ENCODE measurements at places on chromosomes 4 and X.

GRCh38 chr4:159451006-159451405 lies 348.1 kb downstream of the RAPGEF2 start:
- no peak for DNase-seq

DNA sequence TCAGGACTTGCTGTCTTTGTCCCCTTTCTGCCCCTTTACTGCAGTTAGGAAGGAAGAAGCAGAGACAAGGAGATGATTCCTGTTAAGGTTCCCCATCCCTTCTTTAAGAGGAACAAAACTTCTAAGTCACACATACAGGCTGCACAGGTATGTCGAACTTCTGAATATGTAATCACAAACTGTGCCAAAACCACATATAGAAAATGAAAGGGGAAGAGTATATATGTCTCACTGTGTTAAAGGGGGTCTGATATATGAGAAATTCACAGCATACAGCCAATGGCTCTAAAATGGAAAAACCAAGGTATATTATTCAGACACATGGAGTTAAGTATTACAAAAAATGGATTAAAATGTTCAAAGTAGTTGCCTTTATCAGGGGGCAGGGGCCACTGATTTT lies 11.7 kb downstream of the CFAP97 start:
- no peak for DNase-seq

- DNase-seq = peak; percentile 63
These were observed 867 bp downstream of the TIFA start for GRCh38 chr4:112284662-112285411.

DNA sequence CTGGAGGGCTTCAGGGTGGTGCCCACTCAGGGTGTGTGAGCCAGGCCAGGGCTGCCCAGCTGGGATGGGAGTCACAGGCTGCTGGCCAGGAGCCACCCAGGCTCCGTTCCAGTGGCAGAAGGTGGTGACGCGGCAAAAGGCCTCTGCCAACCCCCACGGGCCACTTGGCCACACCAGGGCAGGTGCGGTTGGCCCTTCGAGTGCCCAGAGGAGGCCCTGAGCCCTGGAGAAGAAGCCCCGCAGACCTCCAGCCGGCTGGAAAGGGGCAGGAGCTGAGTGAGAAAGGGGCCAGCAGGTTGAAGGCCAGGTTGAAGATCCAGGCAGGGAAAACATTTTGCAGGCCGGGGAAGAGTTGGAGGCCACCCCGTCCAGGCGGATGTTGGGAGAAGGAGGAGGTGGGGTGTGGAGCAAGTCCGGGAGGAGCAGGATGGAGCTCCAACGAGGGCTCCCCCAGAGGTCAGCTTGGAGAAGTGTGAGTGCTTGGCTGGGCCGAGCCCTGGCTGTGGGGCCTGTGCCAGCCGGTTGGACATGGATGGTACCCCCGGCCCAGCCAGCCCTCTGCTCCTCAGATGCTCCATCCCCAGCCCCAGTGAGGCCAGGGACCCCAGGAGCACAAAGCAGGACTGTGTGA lies 2.8 kb upstream of the CPLX1 start:
- peak; percentile 74 for DNase-seq

DNA sequence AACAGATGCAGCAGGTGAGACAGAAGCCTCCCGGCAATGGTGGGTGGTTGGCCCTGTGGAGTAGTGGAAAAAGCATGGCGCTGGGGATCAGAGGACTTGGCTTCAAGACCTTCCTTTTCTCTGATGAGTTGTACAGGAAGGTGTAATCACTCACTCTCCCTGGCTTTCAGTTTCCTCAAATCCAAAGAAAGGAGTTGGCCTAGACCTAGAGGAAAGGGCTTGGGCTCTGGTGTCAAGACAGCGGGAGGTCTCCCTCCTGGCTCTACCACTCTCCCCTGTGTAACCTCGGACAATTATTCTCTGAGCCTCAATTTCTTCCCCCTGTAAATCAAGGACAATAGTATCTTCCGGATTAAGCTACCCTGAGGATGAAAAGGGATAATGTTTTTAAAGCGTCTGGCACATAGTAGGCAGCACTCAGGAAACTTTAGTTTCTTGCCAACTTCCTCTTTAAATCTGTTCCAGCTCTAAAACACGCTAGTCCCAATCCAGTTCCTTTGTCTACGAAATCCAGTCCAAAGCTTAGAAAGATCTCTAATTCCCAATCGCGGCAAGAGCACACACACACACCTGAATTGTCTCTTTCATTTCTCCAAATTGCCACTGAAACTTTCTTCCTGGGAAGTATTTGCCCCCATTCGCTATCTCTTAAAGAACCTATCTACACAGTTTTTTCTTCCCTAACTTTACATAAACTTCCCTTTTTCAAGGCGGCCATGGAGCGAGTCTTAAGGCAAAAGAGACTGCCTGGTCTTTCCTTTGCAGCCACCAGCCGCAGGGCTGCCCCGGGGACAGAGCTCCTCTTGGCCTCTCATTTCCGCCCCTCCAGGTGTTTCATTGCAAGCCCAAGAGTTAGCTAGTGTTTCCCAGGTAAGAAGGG lies 29.9 kb upstream of the GPC4 start:
- peak; percentile 16 for DNase-seq

GRCh38 chr4:84841435-84841834 lies 125.1 kb downstream of the WDFY3 start:
- DNase-seq = no peak

DNA sequence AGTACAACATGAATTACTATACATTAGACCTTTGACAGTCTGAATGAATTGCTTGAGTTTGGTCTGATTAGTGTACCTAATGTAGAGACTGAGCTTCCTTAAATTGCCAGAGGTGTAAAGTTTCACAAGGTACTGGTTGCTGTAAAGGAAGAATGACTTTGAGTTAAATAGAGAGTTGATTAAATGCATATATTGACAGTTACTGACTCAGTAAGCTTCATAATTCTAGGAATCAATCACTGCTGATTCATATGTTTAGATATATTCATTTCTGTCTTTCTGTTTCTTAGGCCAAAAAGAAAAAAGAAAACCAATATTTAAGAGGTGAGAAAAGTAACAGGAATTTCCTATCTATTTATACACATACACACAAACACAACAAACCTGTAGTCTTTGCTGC lies 16.2 kb upstream of the ART3 start:
- no peak for DNase-seq

- DNase-seq = no peak
These were observed 152.0 kb upstream of the USP9X start for GRCh38 chrX:40933132-40933705.

DNA sequence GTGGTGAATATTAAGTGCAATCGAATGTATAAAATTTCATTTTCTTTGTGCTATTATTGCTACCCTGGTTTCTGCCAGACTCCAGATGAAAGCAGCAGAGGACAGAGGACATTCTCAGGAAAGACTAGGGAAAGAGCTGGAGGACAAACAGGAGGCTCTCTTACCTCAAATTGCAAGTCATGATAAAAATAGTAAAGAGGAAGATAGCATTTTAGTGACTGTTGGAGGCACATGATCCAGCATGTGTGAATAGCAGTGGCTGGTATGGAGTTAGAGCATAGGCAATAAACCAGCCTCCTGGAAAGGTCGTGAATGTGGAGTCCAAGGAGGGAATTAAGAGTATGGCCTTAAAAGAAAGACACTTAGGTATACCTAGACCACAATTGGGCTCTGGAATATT lies 1040.0 kb downstream of the STPG2 start:
- DNase-seq = no peak

DNA sequence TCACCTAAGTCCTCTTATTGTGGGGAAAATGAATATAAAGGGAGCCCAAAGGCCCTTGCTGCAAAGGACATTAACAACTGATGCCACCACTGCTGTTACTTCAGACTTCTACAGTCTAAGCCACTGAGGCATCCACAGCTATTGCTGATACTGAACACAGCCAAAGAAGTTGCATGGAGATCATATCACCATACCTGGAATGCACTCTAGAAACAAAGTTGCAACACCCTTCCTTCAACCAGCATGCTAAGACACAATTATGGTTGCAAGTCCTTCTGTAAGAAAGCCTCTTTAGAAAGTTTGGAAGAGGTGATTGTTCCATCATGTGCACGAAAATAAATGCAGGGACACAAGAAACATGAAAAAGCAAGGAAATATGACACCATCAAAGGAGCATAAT lies 105.7 kb upstream of the SH3RF1 start:
- no peak for DNase-seq

GRCh38 chrX:24178441-24178840 lies 28.9 kb downstream of the ZFX start:
- no peak for DNase-seq

DNA sequence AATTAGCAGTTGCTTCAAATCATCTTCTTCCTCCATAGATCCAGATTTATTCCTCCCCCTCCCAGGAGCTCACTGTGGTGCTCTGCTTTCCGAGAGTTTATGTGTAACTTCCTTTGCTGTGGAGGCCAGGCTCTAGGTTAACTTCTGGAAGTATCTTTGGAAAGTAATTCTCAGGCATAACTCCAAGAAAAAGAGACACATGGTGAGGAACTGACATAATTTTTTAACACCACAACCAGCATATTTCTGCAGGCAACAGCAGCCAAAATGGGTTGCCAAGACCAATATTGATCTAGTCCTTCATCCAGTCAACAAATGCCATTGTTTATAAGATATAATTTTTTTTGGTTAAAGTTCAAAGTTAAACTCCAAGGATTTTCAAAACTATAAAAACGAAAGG lies 114.5 kb upstream of the RBPJ start:
- no peak for DNase-seq

DNA sequence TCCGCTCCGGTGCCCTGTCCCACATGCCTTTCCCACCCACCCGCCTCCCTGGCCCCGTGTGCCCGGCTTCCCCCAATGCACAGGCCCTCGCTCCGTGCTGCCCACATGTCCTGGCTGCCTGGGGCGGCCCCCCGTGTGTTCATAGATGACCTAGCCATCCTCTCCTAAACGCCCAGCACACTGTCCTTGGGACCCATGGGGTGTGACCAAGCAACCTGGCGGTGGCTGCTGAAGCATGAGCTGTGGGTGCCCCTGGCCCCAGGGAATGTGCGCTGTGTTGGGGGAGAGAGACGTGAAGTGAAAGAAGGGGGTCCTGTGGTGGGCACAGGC lies 28.3 kb downstream of the MAEA start:
- no peak for DNase-seq

DNA sequence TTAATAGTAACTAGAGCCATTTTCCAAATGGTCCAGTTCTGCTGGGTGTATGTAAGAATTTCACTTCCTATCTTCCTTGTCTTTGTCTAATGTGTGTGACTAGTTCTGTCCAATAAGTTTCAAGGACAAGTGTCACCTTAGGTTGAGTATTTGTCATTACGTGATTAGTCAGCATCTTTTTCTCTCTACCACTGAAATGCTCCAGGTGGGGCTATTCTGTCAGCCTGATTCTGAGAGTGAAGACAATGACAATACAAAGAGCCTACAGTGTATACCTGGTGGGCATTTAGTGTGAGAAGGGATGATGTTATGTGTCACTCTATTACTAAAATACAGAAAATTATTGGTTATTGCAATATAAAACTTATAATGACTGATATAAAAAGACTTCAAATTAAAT lies 876.3 kb downstream of the C4orf33 start:
- no peak for DNase-seq

DNA sequence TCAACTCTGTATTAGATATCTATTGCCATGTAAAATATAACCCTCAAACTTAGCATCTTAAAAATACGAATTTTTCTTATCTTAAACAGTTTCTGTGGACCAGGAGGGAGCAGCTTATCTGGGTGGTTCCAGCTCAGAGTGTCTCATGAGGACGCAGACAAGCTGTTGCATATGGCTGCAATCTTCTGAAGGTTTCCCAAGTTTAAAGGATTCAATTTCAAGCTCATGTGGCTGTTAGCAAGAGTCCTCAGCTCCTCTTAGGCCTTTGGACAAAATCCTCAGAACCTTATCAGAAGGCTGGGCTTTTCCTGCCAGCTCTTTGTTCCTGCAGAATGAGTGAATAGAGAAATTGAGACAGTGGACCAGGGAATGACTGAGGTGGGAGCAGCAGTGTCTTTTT lies 2.8 kb upstream of the CTSO start:
- DNase-seq = no peak

GRCh38 chr4:48129307-48130014 lies 4.6 kb downstream of the TXK start:
- peak; percentile 61 for DNase-seq

DNA sequence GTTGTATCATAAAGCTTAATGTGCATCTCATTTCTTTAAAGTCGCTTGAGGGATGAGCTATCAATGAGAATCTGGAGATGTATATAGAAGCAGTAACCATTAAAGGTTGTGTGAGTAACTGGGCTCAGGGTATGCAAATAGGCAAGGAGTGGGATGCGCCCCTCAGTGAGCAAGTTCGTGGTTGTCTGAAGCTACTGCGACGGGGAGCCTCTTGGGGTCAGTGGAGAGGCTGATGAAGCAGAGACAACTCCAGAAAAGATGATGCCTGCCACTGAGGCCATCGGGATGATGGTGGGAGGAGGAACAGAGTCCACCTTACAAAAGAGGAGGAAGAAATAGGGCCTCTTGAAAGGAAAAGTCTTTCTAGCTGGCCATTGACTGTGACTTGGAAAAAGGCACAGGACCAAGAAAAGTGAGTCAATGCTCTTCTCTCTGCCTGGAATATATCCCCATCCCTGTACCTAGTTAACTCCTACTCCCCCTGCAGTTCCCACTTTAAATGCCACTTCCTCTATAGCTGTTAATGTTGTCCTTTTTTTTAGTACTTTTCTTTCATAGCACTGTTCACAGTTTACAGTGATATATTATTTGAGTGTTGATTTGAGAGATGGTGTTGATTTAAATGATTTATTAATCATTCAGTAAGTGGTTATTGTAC lies 51.4 kb upstream of the LSM6 start:
- no peak for DNase-seq

DNA sequence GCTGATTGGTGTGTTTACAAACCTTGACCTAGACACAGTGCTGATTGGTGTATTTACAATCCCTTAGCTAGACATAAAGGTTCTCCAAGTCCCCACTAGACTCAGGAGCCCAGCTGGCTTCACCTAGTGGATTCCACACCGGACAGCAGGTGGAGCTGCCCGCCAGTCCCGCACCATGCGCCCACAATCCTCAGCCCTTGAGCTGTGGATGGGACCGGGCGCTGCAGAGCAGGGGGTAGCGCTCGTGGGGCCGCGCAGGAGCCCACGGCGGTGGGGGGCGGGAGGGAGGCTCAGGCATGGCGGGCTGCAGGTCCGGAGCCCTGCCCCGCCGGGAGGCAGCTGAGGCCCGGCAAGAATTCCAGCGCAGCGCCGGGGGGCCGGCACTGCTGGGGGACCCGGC lies 30.7 kb downstream of the MEPE start:
- DNase-seq = no peak

- no peak for DNase-seq
These were observed 89.7 kb downstream of the ITIH6 start for GRCh38 chrX:54708404-54708803.

DNA sequence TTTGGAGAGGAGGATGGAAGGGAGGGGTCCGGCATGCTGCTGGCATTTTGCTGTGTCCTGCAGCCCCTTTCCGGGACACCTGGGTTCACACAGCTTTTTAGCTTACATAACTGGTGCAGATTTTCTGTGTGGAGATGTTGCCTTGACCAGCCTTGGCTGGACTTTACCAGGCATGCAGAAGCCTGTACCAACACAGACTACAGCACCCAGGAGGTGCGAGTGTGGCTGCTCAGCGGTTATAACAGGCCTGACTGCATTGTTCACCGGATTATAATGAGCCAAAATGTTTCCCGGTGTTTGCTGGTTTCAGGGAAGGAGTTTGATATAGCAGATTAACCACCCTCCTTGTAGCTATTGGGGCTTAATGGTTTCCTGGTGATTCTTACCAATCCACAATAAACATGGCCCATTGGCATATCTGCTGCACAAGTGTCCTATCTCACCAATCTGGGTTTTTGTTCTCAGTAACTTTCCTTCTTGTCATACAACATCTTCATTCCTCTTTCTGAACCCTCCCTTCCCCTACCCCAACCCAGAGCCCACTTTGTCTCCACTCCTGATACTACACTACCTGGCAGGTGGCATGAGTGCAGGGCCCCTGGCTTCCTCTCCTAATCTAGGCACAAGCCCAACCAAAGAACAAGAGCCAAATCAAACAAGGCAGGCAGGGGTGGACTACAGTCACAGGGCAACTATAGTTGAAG lies 3.9 kb downstream of the RPL10 start:
- DNase-seq = no peak
